RCC 7860 (cell line): ENCODE measurements at places on chromosomes 5 and 9.
A peak's percentile ranks its signal among the peaks of the same experiment; 100 is the strongest.

- DNase-seq = peak; percentile 10
These were observed 233.7 kb downstream of the SMARCA2 start for GRCh38 chr9:2248768-2249265.

- no peak for DNase-seq
These were observed 25.5 kb downstream of the CWC27 start for GRCh38 chr5:64794053-64794770.

DNA sequence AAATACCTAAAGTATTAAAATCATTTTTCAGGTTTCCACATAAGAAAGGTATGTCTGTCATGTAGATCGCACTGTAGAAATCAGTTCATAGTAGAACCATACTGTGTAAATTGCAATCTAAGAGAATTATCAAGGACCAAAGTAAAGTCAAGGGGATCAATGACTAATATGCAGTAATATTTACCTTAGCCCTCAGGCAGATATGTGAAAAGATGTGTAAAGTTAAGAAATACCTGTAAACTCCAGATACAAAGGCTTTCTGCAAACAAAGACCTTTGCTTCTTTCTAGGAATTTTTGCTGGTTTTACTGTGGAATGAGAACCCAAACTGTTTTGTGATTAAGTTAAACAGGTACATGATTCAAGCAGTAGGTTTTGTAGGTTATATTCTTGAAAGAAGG lies 11.6 kb downstream of the POLK start:
- DNase-seq = no peak

- DNase-seq = no peak
These were observed 51.5 kb downstream of the COL15A1 start for GRCh38 chr9:98995059-98995671.

DNA sequence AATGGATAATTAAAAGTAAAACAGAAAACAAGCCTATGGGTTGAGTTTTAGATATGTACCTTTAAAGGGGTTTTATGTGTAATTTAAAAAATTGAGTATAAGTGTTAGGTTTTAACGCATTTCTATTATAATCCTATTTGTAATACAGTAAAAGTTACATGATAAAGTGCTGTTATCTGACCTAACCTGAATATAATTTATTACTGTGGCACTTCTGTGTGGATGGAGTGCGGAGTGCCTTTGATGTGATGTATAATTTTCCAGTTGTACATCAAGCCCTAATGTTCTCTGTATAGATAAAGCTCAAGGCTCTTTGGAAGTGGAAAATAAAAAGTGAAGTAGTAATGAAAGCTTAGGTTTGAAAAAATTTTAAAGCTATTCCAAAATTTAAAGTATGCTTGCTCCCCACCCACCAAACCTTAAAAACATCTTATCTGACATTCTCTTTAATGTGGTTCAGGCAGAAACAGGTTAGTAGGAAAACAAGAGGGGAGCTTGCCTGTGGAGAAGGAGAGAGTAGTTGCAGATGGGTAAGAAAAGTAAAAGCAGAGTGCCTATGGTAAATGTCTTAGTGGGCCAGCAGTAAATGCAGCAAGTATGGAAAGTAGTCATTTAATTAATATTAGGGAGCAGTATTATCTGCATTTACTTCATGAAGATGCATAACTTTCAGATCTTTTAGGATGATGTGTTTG lies 4.0 kb downstream of the MATR3 start:
- DNase-seq = no peak

DNA sequence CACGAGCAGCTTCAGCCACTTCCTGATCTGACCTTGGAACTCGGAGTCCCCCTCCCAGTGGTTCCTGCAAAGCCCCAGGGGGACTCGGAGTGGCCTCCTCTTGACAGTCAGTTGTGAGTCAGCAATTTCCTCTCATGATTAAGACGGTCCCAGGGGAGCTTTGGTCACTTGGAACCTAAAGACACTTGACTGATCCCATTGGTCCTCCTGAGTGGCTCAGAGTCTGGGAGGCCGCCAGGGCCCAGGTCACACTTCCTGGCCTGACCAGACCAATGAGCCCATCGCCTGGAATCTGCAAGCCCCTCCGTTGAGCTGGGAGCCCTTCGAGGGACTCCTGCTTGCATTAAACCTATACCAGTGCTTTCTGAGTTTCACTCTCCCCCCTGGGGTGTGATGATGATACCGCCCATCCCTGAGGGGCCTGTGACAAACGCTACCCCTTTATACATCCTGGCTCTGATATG lies 29.1 kb downstream of the TSPAN17 start:
- DNase-seq = peak; percentile 75

DNA sequence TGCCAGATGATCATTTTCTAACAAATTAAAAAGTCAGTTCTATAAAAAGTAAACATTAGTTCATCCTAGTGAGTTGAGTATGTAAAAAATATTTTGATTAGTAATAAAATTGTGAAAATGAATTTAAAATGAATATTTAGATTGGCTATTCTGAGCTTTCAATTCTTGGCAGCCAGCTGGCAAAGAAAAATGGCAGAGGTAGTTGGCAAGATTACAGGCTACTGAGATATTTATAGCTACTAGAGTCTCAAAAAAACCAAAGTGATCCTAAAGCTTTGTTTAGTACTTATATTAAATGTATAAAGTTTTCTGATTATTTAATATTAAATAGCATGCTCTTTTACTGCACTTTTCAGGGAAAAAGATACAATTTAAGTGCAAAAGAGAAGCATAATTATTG lies 25.0 kb downstream of the SGTB start:
- DNase-seq = no peak

DNA sequence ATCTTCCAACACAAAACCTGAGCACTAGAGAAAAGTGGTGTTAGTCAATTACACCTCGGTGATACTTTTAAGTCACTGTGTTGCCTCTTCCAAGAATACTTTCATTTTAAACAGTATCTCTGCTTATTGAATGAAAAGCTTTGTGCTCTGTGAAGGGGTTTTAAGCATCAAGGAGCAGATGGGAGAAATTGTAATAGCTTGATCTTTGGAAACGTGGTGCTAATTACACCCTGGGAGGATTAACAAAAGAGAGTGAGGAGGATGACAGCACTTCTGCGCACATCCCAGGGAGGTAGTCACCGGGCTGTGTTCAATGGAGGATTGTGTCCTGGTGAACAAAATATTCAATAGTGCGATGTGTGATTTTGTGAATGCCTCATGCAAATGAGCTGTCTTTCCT lies 477.4 kb upstream of the ADAMTS16 start:
- DNase-seq = no peak

- no peak for DNase-seq
These were observed 140.5 kb upstream of the PITX1 start for GRCh38 chr5:135174315-135175096.

DNA sequence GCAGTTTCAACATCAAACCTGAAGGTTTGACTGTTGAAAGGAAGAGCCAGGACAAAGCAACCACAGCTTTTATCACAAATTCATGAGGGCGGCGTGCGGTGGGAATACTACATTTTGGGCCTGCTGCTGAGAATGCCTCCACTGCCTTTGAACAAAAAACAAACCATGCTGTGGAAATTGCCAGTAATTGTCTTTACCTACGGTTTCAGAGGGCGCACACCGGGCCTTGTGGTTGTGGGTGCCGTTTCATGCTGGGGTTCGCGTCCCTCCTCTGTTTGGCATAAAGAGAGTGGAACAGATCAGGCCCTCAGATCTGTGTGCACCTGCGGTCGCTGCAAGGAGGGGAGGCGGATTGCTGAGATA lies 27.6 kb upstream of the TCF7 start:
- DNase-seq = no peak

- DNase-seq = peak; percentile 34
These were observed 33.5 kb upstream of the CKS2 start for GRCh38 chr9:89277454-89277853.

- peak; percentile 85 for DNase-seq
These were observed 42.1 kb upstream of the GPR21 start for GRCh38 chr9:122991370-122991830.

GRCh38 chr5:140251527-140251973 lies 51.4 kb downstream of the PFDN1 start:
- peak; percentile 99 for DNase-seq

DNA sequence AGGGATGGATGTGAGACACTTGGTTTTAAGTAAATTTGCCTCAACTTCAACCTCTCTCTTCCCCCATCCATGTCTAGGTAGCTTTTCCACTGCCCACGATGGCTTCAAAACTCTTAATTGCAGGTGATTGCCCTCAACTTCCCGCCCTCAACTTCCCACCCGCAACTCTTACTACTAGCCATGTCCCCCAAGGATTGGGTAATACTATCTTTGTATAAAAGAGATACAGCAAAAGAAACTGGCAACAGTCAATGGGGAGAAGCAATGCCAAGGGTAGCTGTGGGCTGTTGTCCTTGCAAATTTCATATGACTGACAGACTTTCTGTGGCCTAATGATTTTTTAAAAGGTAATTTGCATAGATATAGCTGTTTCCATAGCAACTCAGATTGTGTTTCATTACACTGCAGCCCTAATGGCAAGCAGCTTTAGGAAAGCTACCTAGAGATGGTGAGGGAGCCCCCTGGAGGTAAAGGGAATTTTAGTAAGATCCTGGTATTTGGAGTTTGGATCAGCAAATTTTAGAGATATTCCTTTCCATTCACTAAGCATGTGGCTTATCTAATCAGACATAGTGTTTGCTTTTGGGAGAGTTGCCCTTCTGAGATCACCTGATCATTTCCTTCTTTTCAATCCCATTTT lies 421.5 kb upstream of the DAP start:
- DNase-seq = peak; percentile 37

DNA sequence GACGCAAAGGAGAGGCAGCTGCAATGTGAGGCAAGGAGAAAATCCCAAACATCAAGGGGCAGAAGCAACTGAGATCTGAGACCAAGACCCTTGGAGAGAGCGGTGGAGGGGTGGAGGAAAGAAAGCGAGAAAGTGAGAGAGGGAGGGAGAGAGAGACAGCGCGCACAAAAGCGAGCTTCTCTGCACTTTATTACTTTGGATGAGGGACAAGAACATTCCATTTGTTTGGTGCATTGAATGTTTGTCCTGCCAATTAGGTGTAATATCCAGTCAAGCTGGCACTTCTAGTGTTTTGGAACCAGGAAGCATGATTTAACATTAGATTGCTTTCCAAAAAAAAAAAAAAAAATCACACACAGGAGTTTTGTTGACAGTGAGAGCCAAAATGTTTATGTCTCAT lies 1.4 kb downstream of the CAST start:
- no peak for DNase-seq

- DNase-seq = no peak
These were observed 33.9 kb downstream of the PRELID2 start for GRCh38 chr5:145801195-145801594.
